ENCODE measurements at places on chromosomes 3 and 15.

DNA sequence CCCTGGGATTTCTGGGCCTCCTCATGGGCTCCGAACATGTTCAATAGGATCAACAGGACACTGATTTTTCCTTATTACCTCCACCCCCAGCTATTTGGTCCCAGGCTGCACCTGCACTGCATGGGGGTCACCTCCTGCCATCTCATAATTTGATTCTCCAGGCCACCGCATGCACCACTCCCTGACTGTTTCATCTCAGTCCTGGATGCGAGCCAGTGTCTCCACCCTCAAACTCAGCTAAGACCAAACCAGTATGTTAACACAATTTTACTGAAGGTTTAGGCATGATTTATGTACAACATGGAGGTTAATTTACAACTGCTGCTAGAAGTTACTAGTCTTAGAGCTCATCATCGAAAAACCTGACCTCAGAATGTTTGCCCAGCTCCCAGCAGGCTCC lies 249.5 kb downstream of the UACA start:
- no peak for DNase-seq

- no peak for DNase-seq
These were observed 706.1 kb downstream of the EPHA3 start for GRCh38 chr3:89813500-89813899.

- no peak for DNase-seq
These were observed 233.3 kb downstream of the UACA start for GRCh38 chr15:70530017-70530499.

- no peak for DNase-seq
These were observed 18.5 kb downstream of the GRAMD2A start for GRCh38 chr15:72178976-72179585.

- peak; percentile 29 for DNase-seq
These were observed 40.1 kb upstream of the TAFA4 start for GRCh38 chr3:68972358-68972979.

DNA sequence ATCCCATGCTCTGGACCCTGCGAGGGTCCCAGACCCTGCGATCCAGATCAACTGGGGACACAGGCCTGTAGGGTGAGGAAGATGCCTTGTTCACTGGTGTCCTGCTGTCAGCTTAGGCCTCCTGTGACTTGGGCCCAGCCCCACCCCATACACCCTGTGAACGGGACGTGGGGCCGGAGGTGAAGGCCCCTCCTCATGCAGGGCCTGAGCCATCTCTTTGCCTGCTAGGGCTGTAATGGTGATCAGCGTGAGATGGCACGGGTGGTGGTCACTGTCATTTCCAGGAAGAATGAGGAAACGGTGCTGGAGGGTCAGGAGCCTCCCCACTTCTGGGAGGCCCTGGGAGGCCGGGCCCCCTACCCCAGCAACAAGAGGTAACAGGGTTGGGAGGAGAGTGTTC lies 12.4 kb downstream of the VILL start:
- DNase-seq, result no peak

- DNase-seq, result no peak
These were observed 28.4 kb downstream of the SRPRB start for GRCh38 chr3:133833880-133834620.

DNA sequence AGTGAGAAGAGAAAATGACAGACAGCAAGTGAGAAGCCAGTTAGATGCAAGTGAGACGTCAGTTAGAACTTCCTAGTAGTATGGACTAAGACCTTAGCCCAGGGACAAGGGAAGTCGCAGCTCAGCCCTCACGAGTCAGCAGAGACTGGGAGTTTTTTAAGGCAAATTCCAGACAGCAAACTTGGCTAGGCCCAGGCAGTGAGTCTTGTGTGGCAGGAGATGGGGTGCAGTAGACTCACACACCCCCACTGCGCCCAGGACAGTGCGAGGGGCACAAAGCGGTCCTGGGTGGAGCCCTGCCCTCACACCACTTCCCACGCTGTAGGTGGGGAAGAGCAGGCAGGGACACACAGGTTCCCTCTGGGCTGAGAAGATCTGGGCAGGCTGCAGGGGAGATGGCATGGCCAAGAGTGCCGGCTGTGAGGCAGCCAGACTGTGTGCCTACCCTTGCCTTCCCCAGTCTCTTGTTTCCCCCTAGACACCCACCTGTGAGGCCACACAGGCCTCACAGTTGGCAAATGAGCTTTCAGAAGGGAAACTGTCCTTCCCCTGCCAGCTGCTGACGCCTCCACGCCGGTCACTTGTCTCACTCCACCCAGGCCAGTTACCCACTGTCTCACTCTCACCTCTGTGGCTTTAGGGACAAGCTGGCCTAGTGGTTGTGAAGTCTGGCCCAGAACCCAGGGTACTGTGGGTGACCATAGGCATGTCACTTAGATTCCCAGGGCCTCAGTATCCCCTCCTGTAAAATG lies 13.7 kb upstream of the PRKCD start:
- DNase-seq, result no peak

DNA sequence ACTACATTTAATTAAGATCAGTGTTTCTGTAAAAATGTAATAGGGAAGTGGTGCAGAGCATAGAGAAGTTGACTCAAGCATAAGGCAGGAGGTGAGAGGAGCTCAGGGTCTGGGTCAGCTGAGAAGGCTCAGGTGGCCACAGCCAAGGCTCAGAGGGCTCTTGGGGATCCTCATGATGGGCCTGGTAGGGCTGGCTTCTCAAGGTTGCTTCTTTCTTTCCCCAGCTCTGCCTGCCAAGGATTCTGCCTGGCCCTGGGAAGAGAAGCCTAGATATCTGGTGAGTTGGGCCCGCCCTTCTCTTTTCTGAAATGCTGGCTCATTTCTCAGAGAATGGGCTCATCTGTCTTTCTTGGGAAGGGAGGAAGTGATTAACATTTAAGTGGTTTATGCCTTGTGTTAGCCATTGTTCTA lies 6.5 kb downstream of the ZNF589 start:
- no peak for DNase-seq

DNA sequence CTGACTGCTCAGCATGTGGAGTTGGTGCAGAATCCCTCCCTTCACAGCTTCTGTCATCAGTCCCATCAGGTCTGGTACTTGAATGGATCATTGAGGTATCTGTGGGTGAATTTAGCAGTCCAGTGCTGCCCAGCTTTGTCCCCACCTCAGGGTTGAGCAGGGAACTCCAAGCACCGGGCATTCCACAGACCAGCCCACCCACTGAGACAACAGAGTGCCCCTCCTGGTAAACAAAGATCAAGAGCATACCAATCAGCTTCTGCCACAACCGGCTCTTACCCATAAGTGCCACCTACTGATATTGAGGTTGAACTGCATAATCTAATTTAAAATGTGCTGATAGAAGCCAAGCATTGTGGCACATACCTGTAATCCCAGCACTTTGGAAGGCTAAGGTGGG lies 57.1 kb upstream of the FXR1 start:
- DNase-seq, result no peak

- no peak for DNase-seq
These were observed 61.3 kb downstream of the RIOX2 start for GRCh38 chr3:97910931-97911351.

DNA sequence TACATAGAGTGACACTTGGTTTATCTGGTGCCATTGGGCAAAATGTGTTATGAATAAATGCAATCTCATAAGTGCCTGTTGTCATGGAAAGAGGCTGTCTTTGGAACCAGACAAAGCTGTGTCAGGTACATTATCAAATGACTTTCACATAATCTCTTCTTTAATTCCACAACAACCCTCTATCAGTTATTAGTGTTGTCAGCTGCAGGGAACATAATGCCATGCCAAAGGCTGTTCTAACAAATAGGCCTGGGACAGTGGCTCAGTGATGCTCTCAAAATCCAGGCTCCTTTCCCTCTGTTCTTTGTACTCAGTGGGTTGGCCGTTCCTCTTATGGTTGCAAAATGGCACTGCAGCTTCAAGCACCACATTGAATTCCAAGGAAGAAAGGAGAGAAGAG lies 91.8 kb downstream of the ADAMTSL3 start:
- no peak for DNase-seq

- no peak for DNase-seq
These were observed 33.3 kb upstream of the RTP4 start for GRCh38 chr3:187334904-187335303.

DNA sequence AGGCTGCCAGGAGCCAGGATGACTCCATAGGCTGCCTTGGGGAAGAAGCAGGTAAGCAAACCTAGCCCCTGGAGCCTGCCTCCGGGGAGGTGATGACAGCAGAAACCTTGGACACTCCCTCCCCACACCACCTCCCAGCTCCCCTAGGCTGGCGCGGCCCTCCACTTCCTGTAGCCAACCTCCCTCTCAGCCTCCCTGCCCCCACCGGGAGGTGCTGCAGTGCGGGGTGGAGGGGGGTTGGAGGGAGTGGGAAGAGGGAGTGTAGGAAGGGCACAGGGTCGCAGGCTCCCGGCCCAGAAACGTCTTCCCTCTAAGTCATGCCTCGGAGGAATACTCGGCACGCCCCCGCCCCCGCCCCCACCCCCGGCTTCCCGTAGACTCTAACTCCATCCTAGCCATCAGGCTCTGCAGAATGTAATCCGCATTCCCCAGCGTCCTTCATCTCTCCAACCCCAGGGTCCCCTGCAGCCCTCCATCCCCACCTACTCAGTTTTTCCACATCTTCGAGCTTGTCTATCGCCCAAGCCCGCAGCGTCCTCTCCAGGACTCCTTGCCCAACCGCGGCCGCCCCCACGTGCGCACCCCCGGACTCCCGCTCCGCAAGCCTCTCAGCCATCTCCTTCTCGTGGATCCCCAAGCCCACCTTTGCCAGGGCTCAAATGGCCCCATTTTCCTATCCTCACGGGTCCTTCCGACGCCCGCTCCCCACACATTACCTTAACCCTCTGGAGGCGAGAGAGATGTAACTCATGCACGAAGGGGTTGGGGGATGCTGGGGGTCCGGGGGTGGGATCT lies 528 bp downstream of the LPCAT4 start:
- DNase-seq, result peak; percentile 45

- no peak for DNase-seq
These were observed 48.3 kb upstream of the TRIM42 start for GRCh38 chr3:140629357-140630137.

DNA sequence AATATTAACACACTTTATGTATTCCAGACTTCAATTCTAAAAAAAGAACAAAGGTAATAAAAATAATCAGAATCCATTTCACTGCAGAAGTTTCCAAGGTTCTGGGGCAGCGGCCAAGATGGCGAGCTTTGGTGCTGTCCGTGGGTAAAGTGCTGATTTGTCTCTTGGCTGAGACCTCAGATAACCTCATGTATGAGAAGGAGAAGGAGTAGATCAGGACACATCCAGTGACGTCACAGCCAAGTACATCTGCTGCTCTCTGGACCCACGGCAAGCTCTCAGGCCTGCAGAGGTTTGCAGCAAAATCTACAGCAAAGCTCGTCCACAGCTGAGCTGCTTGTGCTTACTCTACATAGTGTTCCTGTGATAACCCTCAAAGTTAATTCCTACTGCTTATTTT lies 165.7 kb downstream of the MAGI1 start:
- DNase-seq, result no peak

DNA sequence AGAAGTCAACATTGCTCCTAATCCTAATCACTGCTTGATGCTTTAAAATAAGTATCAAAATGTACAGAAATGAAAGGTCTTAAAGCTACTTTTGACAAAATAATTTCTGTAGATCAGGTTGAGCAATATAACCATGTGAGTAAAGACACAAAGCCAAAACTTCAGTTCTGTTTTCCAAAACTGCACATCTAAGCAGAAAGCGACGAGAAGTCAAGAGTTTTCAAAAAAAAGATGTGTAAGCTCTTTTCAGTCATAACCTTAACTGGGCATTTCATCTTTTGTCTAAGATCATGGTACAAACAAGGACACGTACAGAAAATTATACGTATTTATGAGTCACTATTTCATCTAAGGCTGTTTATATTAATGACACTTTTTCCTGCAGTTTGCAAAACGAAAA lies 608.8 kb downstream of the FOXP1 start:
- no peak for DNase-seq

GRCh38 chr3:186151077-186151971 lies 42.4 kb upstream of the ETV5 start:
- no peak for DNase-seq

- DNase-seq, result no peak
These were observed 17.9 kb downstream of the CP start for GRCh38 chr3:149203758-149204157.

DNA sequence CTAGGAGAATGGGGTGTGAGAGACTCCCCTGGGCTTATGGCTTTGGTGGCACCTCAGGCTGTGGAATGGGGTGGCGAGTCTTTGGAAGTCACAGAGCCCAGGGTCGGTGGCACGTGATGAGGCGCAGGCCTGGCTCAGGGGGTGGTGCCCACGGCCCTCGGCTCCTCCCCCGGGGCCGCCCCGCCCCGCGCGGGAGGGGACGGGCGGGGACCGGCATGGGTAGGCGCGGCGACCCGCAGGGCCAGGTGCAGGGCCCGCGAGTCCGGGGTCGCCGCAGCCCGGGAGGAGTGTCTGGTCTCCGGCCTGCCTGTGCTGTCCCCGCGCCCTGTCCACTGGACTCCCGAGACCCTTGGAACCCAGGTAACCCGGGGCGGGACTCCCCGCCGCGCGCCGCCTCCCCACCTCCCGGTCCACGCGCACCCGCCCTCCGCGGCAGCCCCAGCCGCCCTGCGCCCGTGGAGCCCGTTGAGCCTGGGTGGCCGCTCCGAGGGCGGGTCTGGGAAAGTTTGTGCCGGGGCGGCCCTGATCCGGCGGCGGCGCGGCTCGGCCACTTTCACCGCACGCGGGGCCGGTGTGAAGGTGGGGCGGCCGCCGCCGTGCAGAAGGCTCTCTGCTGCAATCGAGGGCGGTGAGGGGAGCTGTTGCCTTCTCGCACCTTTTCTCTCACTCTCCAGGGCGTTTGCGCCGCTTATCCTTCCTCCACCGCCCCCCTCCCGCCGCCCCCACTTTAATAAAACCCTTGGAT lies at the start of gene PAQR5:
Gene PAQR5, plus strand, starts transcription at position 216 of the 745 bp plus-strand sequence. CDS start 61,169 bp downstream, outside the sequence.
- peak; percentile 6 for DNase-seq

- no peak for DNase-seq
These were observed 83.6 kb downstream of the MYO9A start for GRCh38 chr15:72034351-72034750.

DNA sequence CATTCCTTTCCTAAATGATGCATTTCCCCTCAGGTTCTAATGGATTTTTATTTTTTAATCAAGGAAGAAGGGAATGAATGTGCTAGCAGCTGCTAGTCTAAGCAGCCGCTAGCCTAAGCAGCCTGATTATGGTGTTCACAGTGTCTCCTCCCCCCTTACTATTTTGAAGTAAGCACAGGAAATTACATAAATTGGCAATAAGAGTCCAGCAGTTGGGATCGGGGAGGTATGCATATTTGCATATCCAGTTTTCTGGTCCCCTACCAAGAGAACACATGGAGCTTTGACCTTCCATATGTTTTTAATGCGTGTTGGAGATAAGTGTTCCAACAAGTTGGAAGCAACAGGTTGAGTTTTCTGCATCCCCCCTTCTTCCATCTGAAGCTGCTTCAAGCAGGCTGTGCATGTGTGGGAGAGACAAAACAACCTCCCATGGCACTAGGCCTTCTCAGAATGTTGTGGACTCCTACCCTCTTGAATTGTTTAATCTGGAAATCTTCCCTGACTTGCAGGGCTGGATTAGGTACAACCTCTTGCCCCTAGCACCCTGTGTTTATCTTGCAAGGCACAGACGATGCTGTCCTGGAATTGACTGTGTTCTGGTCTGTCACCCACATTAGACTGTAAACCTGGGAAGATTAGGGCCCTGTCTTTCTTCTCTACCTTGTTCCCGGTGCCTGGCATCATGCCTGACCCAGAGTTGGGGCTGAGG lies 124.8 kb upstream of the LRIG1 start:
- DNase-seq, result no peak

All from stimulated activated CD4-positive, alpha-beta T cell treated with anti-CD3 and anti-CD28 coated beads, Interleukin-4, amount 100 ng/mL, for 24 hours (primary cell).